ENCODE measurements at places on chromosomes 11 and 22. TPM values are rescaled to one million over a fixed set of nuclear protein-coding genes. Genes with fewer than 3 reads are reported as not detected.

UBE2L6 gene
- 25.2 TPM for total RNA-seq

GALNT18 gene
- 16.0 TPM for total RNA-seq

RAB38 gene
- total RNA-seq, result not detected

DNA sequence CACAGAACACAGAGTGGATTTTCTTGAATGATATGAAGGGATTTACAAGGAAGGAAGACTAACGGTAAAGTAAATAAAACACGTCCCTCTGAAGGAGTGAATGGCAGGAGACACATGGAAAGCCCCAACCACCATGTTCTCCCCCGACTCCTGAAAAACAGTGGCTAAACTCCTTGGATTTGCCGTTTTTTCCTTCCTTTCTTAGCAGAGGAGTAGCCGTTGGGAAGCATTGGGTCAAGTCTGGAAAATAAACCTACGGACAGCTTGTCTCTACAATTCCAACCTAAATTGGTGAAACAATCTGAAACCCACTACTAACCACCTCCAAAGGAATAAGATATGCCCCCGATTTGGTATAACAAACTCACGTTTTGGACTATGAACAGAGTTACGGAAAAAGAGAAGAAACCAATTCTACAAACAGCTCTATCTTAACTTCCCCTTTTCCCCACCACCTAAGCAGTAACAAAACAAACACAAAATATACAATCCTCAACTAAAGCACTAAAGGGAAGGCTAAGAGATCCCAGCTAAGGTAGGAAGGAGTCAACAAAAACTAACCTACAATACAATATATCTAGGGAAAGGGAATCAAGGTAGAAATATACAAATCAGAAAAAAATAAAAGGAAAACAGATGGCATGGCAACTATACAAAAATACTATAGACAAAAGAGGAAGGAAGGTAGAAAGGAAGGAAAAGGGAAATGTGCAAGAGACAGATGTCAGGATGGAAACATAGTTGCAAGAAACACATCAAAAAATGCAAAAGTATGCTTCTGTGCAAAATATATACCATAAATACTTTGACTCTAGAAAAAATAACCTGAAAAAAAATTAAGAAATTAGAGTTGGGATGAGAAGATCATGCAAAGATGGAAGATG, 43.8 kb upstream of the LYVE1 start:
- no peak for ATAC-seq

- ATAC-seq, result no peak
Measured at GRCh38 chr11:13384908-13385640, 77.9 kb downstream of the BTBD10 start.

GRCh38 chr22:45496451-45496941, 6.2 kb upstream of the FBLN1 start:
- peak; percentile 77 for ATAC-seq

DNA sequence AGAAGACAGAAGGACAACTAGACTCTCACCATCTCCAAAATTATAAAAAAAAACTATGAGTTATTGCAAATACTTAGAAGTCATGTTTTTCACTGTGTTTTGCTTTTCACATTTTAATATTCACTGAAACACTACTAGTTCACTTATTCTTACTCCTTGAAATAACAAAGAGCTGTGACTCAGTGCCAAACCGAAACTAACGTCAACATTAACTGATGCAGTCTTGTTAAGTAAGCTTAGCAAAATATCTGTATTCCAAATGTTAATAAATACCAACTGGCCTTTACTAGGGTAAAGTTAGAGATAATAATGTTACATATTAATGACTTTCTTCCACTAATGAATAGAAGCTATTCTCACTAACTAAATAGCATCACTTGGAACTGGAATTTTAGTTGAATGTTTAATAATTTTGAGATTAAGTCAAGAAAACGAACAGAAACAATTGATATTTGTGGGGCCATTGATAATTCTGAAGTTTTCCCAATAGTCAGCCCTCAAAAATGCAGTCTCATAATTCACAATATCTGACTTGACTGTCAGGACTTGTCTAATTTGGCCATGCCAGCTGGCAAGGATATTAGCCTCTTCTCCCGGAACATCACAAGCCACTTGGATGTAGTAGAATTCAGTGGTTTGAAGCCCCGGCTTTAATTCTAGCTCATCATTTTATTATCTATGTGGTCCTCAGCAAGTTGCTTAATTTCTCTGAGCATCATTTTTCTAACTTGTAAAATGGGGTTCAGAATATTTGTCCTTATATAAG, 230.1 kb upstream of the DDI1 start:
- no peak for ATAC-seq

- ATAC-seq, result no peak
Measured at GRCh38 chr11:105328061-105328460, 188.5 kb upstream of the CARD18 start.

GRCh38 chr22:23684026-23684425, 6.8 kb upstream of the RGL4 start:
- no peak for ATAC-seq

DNA sequence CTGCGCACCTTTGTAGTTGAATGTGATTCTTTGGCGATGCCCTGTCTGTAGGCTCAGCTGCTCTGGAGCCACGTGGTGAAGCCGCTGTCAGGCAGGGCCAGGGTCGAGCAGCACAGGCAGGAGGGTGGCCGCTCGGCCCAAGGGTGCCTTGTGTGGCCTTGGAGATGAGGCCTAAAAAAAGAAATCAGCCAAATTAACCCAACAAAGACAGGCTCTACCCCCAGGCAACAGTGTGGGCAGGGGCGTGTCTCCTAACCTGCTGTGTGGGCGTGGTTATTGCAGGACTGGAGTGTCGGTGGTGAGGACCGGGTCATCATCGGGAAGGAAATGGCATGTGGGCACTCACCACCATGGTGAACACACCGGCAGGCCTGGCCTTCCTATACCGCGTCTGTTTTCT, 34.3 kb downstream of the CTTN start:
- ATAC-seq, result no peak

DNA sequence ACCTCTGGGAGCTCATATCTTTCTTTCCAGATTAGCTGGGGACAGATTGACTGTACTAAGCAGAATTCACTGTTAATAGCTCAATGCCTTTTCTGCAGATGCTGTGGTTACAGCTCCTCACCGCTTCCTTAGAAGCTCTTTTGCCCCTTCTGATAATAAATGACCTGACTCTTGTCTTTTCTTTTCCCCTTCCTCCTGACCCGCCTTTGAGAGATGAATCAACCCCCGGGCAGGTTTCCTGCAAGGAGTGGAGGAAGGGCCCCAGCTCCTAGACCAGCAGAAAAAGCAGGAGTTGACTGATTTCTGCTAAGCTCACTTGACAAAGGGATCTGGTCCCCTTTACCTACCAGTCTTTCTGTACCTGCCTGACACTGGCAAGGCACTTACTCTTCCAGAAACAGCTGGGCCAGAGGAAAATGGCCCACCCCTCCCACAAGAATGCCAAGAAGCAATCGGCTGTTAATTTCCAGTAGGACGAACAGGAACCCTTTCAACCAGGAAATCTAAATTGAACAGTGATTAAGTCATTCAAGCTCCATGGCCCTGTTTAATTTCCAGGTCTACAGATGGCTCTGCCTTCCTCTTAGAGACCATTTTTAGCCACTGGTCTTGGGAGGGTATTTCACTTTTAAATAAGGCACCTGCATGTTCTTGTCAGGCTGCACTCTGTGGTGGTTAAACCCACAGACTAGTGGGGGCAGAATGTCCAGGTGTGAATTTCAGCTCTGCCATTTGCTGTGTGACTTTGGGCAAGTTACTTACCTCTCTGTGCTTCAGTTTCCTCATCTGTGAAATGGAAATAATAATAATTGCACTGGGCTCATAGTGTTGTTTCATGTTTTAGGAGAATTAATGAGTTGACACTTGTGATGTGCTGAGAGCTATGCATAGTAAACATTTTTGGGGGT, 67.5 kb downstream of the PRR5L start:
- ATAC-seq, result no peak

GRCh38 chr11:14544611-14545010, 24.4 kb upstream of the PSMA1 start:
- no peak for ATAC-seq
